ENCODE measurements at places on chromosomes 7 and 10.

- no peak for DNase-seq
Observed at GRCh38 chr10:78429984-78430383, 396.3 kb downstream of the RPS24 start.

DNA sequence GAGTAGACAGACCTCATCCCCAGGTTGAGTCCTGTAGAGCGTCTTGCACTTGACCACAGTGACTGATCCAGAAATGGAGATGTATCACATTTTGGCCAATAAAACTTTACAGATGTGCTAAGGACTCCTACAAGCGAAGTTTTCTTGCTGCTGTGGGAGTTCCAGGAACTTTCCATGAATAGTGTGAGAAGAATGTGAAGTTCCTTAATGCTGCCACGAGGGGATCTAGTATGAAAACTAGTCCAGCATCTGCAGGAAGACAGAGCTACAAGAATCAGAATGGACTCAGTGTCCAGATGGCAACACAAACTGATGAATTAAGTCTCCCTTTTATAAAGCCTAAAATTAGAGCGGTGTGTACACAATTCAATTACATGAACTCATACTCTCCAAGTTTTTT is 14.8 kb upstream of the LSM8 start:
- DNase-seq, result no peak

- DNase-seq, result no peak
Observed at GRCh38 chr10:48195803-48196202, 78.7 kb downstream of the FRMPD2 start.

GRCh38 chr10:29804025-29804852 is 169.5 kb upstream of the SVIL start:
- peak; percentile 99 for DNase-seq

GRCh38 chr10:96325719-96326373 is 21.6 kb downstream of the DNTT start:
- no peak for DNase-seq

All from fibroblast of skin of back (primary cell).